ENCODE measurements at places on chromosomes 7 and 10. TPM values are rescaled to one million over a fixed set of nuclear protein-coding genes. Genes with fewer than 3 reads are reported as not detected.

GRCh38 chr7:106463851-106464611 is 179.2 kb upstream of the NAMPT start:
- H3K27ac ChIP-seq = no peak overlapping the region
- H3K27me3 ChIP-seq = no peaks in the 10 kb centered on the region
- H3K4me1 ChIP-seq = peaks cover 18% of the 10 kb centered on the region
- H3K4me3 ChIP-seq = no peak overlapping the region

The ERVW-1 gene
- polyA plus RNA-seq = 0.19 TPM

DNA sequence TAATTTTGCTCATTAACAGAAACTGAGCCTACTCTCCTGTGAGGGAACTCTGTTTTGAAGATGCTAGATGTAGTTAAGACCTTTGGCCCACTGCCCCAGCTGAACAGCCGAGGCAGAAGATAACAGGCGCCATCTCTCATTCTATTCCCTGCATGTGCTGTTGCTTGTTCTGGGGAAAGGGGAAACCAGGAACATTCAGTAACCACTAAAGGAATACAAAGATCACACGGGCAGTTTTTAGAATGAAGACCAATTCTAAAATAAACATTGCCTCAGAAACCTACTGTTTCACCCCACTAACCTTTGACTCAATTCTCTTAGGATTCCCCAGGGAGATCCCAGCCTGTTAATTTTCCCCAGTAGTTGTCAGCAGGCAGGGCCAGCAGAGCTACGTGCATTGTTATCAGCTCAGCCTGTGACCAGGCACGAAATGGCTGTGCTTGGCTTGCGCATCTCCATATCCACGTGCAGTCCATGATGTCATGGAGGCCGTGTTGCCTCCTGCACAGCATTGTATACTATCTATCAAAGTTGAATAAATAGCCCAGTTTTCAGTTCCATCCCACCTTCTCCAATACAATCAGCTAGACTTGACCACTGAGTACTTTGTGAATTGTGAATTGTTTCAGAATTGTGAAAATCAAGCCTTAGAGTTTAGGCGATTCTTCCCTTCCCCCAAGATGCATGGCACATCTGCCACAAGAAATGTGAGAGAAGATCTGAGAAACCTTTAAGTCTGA is 36.0 kb downstream of the ANK3 start:
- no peak overlapping the region for H3K4me3 ChIP-seq
- no peak for DNase-seq
- no peaks in the 10 kb centered on the region for H3K36me3 ChIP-seq
- H3K27ac ChIP-seq = peak overlapping the region; percentile 13
- H3K27me3 ChIP-seq = no peaks in the 10 kb centered on the region
- no peaks in the 10 kb centered on the region for H3K4me1 ChIP-seq

DNA sequence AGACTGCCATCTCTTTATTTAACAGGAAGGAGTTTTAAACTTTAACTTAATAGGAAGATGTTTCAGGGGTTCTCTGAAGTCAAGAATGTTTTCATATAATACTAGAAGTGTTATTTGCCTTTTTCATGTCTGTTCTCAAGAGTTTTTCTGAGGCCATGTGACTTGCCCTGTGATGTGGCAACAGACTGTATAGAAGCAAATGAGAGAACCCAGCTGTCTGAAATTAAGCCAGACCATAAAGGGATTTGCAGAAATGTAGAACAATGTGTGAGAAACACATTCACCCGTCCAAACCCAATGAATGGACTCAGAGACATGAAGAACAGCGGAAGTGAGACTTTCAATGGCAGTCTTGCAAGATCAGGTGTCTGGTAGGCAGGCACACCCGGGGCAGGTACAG is 23.8 kb downstream of the MAPK8 start:
- H3K36me3 ChIP-seq = no peaks in the 10 kb centered on the region
- no peaks in the 10 kb centered on the region for H3K4me1 ChIP-seq
- H3K27me3 ChIP-seq = no peaks in the 10 kb centered on the region
- H3K27ac ChIP-seq = no peak overlapping the region
